Hematopoietic multipotent progenitor cell treated with erythropoietin and hydrocortisone succinate and interleukin-3 and kit ligand, for 17 days (in vitro differentiated cells): ENCODE measurements at places on chromosomes 13 and 19.

DNA sequence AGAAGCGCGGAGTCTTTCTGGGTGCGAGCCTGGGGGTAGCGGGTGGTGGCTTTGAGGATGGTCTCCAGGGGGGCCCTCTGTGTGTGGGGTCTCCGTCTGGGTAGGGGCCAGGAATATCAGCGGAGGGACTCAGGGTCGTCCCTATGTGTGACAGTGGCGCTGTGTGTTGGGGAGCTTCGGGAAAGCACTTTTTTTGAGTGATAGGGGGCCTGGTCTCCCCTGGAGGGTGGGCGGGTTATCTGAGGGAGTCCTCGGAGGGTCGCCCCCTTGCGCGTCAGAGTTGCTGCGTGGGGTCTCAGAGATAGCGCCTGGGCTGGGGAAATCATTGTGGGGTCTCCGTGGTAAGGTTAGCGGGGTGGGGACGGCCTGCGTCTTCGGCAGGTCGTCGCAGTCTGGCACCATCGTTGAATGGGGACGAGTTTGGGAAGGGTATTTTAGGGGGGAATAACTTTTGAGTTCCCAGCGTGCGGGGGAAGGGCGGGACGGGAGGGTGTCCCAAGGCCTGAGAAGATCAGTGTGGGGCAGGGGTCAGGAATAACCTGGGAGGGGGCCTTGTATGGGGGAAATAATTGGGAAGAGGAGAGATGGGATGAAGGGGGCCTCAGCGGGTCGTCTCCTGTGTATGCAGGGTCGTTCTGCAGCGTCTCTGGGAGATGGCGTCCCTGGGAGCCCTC is 857 bp downstream of the IER2 start:
- peak; percentile 35 for DNase-seq

GRCh38 chr13:29489650-29490560 is 105.6 kb downstream of the SLC7A1 start:
- no peak for DNase-seq

- no peak for DNase-seq
These were observed 600 bp downstream of the AP1M1 start for GRCh38 chr19:16198370-16198651.

- DNase-seq = no peak
These were observed 84.9 kb downstream of the DPF1 start for GRCh38 chr19:38139122-38139521.

- DNase-seq = no peak
These were observed 5.0 kb downstream of the AP1M2 start for GRCh38 chr19:10582091-10582490.

GRCh38 chr19:47190167-47190727 is 40.8 kb downstream of the BBC3 start:
- DNase-seq = no peak

GRCh38 chr13:66977161-66977560 is 253.0 kb downstream of the PCDH9 start:
- DNase-seq = no peak

- DNase-seq = no peak
These were observed 40.6 kb upstream of the TSHZ3 start for GRCh38 chr19:31389874-31390273.

GRCh38 chr13:85816413-85816812 is 17.2 kb upstream of the SLITRK6 start:
- DNase-seq = no peak

DNA sequence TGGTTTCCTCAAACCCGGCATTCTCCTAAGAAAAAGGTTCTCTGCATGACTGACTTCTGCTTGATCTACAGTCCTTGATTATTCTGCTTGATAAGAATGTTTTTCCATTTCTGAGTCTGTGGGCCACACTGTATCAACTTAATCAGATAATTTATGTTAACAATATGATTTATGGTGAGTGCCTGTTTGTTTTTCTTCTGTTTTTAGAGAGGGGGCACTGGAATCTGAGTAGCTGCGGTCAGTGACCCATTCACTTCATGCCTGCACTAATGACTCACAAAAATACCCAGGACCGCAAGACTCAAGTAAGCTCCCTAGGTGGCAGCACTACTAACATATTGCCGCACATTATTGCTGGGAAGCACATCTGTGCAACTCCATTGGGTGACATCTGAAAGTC is 542.3 kb upstream of the ATXN8OS start:
- DNase-seq = no peak

- no peak for DNase-seq
These were observed 17.0 kb downstream of the KL start for GRCh38 chr13:33033051-33033812.

DNA sequence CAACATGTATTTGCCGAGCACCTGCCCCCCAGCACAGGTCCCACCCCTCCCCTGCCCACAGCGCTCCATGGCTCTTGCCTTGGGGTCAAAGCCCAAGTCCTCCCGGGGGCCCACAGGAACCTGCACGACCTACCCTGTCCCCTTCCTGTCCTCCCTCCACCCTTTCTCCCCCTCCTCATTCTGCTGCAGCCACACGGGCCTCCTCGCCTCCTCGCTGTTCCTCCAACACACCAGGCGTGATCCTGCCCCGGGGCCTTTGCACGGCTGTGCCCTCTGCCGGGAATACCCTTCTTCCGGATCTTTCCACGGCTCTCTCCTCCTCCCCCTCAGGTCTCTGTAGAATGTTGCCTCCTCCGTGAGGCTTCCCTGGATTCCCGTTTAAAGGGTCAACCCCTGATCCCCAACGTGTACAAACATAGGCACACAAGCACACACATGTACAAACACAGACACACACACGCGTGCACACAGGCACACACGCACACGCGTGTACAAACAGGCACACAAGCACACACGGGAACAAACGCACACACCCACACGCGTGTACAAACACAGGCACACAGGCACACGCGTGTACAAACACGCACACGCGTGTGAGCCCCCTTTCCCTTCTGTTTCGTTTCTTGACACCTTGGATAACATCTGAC is 2.8 kb downstream of the MADCAM1 start:
- no peak for DNase-seq

DNA sequence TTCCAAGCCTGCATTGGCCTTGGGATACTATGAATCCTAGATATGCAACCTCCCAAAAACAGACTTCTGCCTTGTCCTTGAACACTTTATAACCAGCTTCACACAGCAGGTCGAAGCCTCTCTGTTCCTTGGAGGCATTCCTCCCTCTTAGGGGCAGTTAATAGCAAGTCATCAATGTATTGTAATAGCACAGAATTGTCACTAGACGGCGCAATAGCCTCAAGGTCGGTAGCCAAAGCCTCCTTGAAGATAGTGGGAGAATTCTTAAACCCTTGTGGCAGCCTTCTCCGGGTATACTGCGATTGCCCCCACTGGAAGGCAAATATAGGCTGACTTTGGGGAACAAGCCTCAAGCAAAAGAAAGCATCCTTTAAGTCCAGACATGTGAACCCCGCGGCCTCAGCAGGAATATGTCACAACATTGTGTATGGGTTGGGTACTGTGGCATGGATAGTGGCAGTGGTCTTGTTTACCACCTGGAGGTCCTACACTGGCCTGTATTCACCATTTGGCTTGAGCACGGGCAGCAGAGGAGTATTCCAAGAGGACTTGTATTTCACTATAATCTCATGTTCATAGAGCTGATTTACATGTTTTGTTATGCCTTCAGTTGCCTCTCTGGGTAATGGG is 61.1 kb downstream of the ZNF431 start:
- peak; percentile 34 for DNase-seq

- no peak for DNase-seq
These were observed 4.1 kb downstream of the ZNF296 start for GRCh38 chr19:45071969-45072790.

DNA sequence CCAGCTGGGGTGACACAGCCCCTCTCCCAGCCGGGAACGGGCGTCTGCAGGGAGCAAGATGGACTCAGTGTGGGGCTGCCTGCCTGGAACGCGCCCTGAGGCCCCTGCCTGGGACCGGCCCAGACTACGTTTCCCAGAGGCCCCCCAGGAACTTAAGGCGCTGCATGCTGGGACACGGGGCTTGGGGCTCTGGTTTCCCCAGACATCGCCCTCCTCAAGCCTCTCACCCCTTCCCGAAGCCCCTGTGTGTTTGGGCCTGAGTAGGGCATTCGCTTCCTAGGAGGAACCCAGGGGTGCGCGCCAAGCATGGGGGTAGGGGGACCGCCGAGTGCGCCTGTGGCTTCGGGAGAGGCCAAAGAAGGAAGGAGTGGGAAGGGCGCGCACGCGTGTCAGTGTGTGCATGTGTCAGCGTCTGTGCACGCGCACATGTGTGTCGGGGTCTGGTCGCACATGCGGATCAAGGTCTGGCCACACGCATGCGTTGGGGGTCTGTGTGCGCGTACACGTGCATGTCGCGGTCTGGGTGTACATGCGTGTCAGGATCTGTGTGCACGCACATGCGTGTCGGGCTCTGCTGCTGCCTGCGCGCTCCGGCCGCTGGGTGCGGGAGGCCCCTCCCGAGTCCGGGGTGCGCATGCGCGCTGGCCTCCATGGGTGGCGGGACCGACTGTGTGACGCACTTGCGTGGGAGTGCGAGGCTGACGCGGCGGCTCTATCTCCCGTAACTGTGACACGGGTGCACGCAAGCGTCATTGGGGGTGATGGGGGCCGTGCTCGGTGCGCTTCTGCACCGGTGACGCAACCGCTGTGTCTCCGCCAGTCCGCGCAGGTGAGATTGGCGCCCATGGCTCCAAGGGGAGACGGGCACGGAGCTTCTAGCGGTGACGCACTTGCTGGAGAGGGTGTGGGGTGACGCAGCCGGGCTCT is 16.2 kb downstream of the ZNF331 start:
- DNase-seq = peak; percentile 78

DNA sequence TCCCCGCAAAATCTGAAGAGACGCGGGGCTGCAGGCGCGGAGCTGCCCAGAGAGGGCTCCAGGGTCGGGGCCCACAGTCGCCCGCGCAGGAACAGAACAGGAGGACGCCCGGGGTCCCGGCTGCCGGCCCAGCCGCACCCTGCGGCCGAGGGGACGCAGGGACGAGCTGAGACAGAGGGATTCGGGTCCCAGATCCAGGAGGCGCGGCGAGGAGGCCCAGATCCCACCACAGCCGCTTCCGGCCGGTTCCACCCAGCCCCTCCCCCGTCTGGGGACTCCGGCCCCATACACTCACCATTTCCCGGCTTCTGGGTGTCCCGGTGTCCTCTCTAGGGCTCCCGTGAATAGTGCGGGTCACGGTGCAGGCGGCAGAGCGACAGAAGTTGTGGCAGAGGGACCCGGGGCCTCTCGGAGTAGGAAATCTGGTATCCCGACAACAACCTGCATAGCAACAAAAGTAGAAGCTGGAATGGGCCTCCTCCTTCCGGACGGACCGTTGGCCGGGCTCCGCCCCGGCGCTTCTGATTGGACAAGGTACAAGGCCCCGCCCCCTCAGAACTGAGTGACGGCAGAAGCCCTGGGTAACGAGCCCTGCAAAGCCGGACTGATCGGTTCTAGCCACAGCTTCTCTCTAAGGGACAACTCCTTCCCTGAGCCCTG is at the start of gene ZNF20:
TSS of gene ZNF20 (minus strand) at position 466 of the 660 bp plus-strand sequence. CDS start at position 298, 168 bp downstream.
- DNase-seq = peak; percentile 87

DNA sequence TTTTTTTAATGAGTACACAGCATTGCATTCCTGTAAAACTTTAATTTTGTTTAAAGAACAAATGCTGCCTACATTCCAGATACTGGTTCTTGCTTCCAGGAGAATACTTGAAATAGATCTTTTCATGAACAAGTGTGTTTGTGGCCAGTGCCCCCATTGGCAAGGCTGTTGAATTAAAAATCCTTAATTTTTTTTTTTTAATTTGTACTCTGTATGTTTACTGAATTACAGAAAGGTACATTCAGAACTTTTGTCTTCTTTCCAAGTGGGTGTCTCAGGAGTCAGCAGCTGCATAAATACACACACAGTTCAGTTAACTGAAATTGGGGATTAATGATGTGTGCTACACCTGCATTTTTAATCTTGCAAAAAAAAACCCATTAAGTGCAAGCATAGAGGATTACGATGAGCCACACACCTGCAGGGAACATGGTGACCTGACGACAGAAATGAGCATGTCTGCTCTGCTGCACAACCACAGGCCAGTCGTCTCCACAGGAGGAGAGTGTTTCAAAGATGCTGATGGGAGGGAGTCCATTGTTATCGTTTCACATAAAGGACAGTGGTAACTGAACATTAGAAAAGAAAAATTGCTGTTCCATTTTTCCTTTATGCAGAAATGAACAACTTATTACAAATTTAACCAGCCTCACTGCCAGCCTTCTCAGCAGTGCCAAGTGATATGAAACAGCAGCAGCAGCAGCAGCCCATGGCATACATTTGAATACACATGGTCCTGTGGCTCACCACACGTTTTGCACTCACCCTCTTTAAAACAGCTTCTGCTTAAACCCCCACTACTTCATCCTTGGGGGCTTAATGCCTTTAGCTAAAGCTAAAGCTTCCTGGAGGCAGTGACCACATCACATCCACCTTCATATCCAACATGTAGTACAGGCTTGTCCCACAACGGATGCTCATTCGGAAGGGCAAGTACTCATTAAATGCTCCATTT is 72.3 kb upstream of the RFC3 start:
- DNase-seq = no peak

- no peak for DNase-seq
These were observed 60.1 kb upstream of the AKAP11 start for GRCh38 chr13:42211704-42212464.

DNA sequence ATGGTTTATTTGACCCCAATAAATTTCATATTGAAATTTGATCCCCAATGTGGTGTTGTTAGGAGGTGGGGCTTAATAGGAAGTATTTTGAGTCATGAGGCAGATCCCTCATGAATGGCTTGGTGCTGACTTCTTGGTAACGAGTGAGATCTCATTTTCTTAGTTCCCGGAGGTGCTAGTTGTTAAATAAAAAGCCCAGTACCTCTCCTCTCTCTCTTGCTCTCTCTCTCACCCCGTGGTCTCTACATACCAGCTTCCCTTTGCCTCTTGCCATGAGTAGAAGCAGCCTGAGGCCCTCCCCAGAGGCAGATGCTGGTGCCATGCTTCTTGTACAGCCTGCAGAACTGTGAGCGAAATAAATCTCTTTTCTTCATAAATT is 39.4 kb upstream of the KATNAL1 start:
- no peak for DNase-seq

- no peak for DNase-seq
These were observed 102.6 kb downstream of the MIPEP start for GRCh38 chr13:23786607-23787006.

GRCh38 chr13:64020126-64020525 is 2604.5 kb upstream of the PCDH20 start:
- no peak for DNase-seq

GRCh38 chr19:38737281-38737865 is 6.9 kb downstream of the CAPN12 start:
- DNase-seq = no peak

DNA sequence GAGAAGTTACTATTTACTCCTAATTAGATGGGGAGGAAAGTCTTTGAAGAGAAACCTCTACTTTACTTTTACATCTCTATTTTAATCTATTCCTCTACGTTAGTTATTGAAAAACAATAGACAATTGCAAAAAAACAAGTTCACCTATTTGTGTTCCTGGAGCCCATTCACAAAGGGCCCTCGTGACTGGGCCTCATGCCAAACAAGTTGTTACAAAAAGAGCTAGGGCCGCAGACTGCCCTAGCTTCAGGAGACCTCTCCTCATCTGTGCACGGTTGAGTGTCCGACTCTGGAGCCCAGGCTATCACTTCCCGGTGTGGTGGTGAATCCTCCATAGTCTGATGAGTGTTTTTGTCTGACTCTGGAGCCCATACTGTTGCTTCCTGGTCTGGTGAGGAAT is 190.9 kb downstream of the ZNF486 start:
- no peak for DNase-seq
